ENCODE measurements at places on chromosomes 1 and 21.

DNA sequence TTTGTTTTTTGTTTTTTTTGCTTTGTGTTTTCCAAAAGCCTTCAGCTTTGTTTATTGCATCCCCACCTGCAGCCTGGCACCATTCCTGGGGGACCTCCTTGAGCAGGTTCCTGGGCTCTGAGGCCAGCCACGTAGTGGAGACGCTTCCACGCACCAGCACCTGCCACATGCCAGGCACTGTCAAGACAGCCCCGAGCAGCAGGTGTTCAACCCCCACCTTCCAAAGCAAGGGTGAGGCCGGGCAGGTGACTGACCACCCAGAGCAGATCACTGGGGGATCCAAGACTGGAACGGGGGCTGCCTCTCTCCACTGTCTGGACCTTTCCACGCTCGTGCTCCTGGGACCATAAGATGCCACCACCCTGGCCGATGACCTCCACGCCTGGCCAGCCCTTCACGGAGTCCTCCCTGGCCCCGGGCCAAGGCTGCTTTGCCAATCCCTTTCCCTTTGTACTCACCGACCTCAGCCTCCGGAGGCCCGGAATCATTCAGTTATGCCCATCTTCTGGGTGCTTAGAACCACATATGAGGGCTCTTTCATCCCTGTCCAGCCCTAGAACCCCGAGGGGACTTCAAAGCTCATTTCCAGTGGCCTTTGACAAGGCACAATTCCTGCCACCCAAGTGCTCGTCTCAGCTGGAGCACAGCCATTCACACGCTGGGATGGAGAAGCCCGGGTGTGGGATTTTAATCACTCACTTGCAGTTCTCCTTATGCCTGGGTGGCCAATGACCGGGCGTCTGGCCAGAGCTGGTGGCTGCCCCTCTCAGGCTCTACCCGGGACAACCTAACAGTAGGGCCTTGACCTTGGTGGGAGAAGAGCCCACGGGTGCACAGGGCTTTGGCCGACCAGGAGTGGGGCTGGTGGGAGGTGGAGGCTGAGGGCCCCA is 330.8 kb downstream of the NPHP4 start:
- DNase-seq: no peak

DNA sequence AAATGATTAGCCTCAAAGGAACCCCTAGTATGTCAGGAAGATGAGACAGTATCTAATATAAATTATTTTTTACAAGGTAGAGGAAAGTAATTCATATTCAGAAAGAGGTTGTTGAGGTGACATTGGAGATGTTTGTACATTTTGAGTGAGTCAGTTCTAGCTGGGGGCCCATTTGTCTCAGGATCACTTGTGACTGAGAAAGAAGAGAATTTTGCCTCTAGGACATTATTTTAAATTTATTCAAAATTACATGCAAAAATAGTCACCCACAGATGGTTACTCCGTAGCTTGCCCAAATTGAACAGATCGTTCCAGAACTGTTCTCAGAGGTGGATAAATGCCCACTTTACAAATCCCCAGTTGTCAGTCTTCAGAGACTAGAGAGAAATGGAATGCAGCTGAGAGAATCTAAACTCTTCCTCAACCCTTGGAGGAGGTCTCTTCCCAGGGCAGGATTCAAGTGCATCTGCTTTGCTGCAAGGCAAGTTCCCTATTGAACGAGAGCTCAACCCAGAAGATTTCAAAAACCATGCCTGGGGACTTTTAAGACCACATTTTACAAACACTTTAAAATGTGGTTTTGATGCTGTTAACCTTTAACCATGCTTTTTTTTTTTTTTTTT is 987.8 kb upstream of the ADAMTS5 start:
- no peak for DNase-seq

GRCh38 chr1:10866321-10867093 is 70.1 kb upstream of the CASZ1 start:
- no peak for DNase-seq

DNA sequence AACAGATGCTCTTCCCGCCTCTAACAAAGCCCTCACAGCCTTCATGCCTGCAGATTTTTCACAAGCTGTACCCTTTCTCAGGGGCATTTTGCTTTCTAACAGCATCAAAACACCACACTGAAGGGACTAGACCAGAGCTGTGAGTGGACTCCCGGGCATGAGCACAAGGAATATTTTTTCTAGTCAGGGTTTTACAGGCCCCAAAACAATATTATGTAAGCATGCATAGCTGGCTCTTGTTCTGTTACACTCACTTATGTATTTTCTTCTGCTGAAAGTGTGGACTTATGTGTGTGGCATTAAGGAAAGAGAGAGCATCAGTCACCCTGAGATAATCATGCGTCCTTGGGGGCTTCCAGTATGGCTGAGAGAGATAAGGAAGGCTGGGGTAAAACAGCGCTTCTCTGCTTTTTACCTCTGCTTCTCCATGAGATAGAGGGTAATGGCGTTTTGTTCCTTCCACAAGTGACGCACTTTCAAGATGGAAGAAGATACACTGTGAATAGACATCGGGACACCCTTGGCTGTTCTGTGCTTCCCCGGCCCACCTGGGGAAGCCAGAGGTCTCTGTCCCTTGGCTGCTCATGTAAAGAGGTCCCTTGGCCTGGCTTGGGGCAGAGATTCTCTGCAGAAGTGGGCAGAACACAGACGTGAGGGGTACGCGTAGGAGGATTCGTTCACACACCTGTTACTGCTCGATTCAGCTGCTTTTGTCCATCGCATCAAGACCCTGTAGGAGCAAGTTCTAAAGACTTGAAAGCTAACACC is 266.7 kb upstream of the RAB4A start:
- no peak for DNase-seq

- no peak for DNase-seq
These were observed 30.6 kb downstream of the MPZL1 start for GRCh38 chr1:167752219-167752985.

- DNase-seq: no peak
These were observed 63.3 kb downstream of the COL18A1 start for GRCh38 chr21:45468051-45468970.

DNA sequence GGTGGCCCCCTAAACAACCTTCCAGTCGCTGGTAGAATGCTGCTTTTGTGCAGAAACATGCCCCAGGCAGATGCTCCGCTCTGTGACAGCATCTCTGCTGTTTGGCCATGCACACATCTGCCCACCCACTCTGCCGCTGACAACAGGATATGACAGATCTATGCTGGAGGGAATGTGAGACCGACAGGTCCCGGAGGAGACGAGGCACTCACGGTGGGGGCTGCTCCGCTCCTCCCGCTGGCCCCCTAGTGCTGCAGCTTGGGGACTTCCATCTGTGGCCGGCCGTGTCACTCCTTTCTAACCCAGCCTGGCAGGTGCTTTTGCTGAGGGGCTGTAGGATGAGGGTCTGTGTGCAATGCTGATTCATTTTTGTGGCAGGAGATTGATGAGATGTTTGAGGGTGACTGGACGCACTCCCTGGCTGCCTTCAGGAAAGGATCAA is 49.1 kb upstream of the DMRTB1 start:
- DNase-seq: peak; percentile 74

DNA sequence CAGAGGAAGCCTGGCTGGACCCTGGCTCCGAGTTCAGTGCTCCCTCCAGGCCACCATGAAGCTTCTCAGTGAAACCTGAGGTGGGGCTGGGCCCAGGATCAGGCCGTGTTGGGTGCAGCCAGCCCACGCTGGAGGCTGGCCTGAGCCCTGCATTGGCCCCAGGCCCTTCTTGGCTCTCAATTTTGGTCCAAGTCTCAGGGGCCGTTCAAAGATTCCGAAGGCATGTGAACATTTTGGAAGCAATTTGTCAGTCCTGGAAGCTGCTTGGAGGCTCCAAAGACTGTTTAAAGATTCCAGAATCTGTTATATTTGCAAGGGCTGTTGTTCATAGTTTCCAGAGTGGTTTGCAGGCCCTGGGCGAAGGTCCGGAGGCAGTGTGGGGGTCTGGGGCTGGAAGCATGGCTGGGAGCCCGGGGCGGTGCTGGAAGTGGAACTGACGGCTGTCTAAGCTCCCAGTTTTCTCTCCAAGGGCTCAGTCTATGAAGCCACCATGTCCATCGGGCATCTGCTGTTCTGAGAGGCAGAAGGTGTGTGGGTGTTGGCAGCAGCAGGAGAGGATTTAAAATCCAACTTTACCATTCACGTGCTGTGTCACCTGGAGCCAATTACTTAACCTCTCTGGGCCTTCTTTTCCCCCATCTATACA is 104.9 kb downstream of the EPHB2 start:
- DNase-seq: no peak

DNA sequence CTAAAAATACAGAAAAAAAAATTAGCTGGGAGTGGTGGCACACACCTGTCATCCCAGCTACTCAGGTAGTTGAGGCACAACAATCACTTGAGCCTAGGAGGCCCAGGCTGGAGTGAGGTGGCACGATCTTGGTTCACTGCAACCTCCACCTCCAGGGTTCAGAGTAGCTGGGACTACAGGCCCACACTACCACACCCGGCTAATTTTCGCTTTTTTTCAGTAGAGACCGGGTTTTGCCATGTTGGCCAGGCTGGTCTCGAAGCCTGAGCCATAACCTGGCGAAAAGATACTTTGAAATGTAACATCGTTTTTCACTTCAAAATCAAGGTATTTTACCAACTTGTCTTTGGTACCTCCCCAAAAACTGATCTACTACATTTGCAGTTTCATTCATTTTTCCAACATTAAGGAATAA is 6.1 kb downstream of the GAS5 start:
- peak; percentile 31 for DNase-seq

Measured in fibroblast of skin of right biceps (primary cell).